ENCODE measurements at places on chromosomes 7 and 10. TPM values are rescaled to one million over a fixed set of nuclear protein-coding genes. Genes with fewer than 3 reads are reported as not detected.
A peak's percentile ranks its signal among the peaks of the same experiment; 100 is the strongest.

The XRCC2 gene
- 15.6 TPM for total RNA-seq

The SYNPO2L gene
- not detected for total RNA-seq

The ADGRA1 gene
- not detected for total RNA-seq

The FAM25A gene
- not detected for total RNA-seq

The PIK3CG gene
- total RNA-seq: 53.1 TPM

The ABCB4 gene
- not detected for total RNA-seq

The NUTM2E gene
- total RNA-seq: 0.13 TPM

The BHLHA15 gene
- not detected for total RNA-seq

The OR2A5 gene
- total RNA-seq: not detected

The BMS1 gene
- total RNA-seq: 18.1 TPM

The IL15RA gene
- total RNA-seq: 18.1 TPM

- DNase-seq: peak; percentile 48
Measured at GRCh38 chr7:151851145-151851751, 25.7 kb downstream of the PRKAG2 start.

DNA sequence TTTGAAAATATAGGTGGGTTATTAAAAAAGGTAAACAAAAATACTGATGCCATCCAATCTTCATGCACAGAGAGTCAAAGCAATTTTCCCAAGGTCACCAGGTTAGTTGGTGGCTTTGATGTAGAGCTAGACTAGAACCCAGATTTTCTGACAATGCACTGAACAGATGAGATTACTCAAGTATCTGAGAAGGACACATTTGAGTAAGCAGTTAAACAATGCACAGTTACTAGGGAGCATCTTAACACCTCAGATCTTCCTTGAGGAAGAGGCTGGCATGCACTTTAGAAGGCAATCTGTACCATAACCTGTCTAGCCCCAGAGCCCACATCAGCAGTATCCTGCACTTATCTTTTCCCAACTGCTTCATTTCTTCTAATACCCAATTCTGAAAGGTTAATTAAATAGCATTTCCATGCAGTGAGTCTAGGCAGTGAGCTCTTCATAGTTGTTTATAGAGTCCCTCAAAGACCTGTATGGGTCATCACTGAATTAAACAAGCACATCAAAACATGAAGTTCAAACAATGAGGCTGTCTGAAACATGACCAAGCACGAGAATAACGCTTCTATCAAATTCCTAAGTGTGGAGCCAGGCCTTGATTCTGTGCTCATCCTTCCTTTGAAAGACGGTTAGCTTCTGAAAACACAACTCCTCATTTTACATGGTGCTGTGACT is 38.2 kb upstream of the ANK3 start:
- DNase-seq: no peak

DNA sequence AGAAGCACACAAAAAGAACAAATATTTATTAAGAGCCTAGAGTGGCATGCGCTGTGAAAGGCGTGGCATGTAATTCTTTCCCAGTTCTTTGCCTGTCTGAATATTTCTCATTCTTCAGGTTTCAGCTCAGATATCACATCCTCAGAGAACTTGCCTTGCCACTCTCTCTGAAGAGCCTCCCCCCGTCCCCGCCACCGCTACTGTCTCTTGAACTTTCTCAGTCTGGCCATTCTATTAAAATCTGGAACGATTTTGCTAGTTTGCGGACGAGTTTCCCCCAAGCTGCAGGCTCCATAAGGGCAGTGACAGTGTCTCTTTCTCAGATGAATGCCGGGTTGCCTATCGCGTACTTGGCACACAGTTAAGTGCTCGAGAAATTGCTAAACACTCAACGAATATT is 787 bp upstream of the PLEKHA1 start:
- no peak for DNase-seq

- no peak for DNase-seq
Measured at GRCh38 chr7:105821527-105821926, 54.9 kb downstream of the ATXN7L1 start.

- no peak for DNase-seq
Measured at GRCh38 chr7:140156460-140157080, 20.2 kb downstream of the KDM7A start.

DNA sequence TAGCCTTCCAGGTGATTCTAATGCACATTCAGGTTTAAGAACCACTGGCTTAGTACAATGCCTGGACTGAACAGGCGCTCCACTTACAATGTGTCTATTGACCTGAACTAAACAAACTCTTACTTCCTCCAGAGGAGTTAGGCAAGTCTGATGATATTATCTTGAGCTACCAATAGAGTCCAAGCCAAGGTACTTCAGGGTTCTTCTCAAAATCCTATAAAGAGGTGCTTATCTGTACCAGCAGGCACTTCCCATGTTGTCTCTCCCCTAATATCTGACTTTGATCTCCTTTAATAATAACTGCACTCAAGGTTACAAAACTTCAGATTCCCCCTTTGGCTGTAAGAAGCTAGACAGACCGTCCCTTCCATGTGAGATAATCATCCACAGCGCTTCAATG is 157.0 kb upstream of the SVIL start:
- DNase-seq: no peak

DNA sequence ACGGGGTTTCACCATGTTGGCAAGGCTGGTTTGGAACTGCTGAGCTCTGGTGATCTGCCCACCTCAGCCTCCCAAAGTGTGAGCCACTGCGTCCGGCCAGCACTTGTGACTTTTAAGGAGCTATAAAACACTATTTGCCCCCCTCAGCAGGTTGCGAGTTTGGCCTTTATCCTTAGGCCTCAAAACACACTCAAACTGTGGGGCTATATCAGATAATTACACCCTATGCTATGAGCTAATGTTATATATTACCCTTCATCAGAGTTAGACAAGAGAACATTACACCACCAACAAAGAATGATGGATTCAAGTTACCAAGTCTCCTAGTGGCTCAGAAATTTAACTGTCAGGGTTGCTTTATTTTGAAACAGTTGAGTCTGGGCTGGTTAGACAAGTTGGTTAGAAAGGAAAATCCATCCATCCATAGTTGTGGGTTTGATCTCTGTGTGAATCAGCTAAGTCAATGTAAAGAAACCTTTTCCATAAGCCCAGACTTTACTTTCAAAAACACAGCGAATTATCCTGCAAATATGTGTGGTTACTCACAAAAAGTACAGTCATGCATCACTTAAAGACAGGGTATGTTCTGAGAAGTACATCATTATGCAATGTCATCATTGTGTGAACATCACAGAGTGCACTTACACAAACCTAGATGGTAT is 115.8 kb downstream of the SEMA3D start:
- no peak for DNase-seq

DNA sequence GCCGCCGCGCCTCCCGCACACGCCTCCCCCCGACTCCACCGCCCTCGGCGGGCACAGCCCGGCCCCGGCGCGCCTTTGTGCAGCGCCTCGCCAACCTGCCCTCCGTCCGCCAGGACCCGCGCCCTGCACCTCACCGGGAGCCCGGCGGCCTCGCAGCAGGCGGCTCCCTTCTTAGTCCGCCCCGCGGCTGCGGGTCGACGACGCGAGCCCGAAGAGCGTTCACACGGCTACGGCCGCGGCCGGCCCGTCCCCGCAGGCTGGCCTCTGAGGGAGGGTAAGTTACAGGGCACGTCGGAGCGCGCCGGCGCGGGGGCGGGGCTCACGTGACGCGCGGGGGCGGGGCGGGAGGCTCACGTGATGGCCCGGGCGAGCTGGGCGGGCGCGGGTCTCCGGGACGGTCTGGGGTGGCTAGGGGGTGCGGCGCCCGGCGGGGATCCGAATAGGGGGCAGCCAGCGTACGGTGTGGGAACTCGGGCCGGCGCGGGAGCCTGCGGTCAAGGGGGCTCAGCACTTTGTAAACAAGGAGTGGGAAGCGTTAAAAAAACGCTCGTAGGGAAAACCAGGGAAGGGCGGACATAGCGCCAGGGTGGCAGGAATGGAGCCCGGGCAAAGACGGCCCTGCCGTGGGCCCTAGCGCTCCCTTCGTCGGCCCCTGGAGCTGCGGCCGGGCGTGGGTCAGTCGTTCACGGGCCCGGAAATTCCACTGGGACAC is at the start of gene ARHGAP12:
Gene ARHGAP12 (minus strand): TSS at position 283 of the 712 bp plus-strand sequence. CDS start 19,976 bp downstream, outside the sequence.
- peak; percentile 81 for DNase-seq

GRCh38 chr10:90927293-90927692 is 6.4 kb upstream of the ANKRD1 start:
- no peak for DNase-seq

GRCh38 chr7:91496251-91496820 is 232.1 kb downstream of the FZD1 start:
- no peak for DNase-seq

DNA sequence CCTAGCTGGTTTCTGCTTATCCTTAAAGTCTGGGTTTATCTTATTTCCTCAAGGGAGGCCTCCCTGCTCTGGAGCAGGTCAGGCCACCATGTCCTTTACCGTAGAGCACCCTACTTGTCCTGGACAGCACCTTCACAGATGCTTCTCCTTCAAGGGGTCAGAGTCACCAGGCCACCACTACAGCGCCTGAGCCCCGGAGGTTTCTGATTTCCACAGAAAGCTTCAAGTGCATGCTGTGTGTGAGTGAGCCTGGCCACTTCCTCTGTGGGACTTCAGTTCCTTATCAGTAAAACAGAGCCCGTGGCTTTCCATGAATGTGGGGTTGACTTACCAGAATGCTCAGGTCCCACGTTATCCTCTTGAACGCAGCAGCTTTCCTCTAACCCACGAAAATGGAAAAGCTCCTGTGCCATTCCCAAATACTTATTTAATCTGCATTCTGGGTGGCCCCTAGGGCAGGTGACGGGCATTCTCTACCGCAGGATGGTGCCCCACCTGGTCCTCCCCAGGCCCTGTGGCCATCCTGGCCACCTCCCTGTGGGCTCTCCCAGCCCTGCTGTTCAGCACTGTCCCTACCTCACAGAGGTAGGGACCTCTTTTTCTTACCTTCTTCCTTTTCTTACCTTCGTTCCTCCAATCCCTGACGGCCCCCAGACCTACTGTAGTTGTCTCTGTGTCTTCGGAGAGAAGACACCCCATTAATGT is 1.4 kb upstream of the DOCK1 start:
- DNase-seq: no peak

DNA sequence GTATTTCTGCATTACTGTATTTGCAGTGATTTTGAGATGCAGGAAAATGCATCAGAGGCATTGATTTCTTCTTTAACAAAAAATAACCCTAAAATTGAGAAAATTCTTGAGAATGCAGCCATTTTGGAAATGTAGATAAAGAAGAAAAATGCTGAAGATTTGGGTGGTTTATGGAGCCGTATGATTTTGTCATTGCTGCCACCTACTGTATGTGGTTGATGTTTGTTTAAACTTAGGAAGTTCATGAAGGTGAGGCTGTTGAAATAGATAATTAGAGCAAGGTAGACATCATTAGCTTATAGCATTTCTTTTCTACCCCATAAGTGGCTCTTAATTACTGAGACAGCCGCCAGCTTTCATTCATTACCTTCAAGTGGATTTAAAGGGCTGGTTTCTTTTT is 92.1 kb upstream of the SAMD8 start:
- DNase-seq: peak; percentile 47

DNA sequence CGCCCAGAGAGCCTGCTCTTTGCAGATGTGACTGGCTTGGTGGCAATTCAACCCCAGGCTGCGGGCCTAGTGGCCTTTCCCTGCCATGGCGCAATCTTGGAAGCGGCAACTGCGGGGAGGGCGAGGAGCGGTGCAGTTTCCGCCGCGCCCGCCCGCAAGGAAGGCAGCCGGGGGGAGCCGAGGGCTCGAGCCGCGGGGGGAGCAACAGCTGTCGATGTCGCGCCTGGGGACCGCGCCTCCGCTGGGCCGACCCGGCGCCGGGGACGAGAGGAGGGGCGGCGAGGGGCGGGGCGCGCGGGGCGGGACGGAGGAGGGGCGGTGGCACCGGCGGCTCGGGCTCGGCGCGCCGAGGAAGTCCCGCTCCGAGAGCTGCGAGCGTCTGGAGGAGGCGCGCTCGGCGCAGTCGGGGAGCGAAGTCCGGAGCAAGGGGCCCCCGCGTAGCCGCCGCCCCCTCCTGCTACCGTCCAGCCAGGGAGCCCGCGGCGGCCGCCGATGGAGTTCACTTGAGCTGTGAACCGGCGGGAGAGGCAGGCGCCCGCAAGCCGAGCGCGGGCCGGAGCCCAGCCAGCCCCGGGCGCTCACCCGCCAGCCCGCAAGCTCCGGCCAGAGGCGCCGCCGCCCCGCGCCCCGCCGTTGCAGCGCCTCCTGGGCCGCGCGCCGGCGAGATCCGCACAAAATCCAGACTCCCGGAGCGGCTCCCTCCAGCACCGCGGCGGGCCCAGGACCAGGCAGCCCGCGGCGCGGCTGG is 438.1 kb upstream of the GALNT17 start:
- peak; percentile 62 for DNase-seq

DNA sequence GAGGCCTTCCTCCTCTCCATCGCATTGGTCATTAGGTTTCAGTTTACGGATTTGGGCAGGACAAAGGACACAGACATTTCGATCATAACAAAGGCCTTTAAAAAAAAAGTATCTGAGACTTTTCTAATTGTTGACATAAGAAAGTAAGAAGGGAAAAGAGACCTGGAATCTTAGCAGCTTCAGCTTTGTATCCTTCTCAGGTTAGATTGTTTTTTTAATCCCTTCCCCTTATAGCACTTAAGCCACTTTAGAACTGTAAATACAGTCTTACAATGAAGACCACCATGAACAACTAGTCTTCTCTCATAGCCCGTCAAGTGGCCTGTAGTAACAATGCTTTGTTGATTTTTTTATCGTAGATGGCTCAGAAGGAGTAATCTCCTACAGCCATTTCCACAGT is 45.2 kb downstream of the LMTK2 start:
- no peak for DNase-seq

DNA sequence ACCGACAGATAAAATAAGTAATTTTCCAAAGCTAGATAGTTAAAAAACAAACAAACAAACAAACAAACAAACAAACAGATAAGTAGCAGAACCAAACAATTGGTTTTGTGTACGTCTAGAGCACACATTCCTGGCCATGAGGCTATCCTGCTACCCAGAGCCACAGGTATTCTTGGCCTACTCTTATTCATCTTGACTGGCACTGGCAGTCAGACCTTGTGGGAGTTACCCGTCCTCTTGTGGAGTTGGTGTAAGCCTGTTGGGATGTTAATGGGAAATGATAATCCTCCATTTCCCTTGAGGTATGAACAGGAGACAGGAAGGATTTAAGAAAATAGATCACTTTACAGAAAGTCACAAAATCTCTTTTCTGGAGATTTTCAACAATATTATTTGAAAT is 142.4 kb upstream of the MEOX2 start:
- DNase-seq: no peak

GRCh38 chr10:106997721-106998120 is 166.8 kb downstream of the SORCS1 start:
- no peak for DNase-seq

DNA sequence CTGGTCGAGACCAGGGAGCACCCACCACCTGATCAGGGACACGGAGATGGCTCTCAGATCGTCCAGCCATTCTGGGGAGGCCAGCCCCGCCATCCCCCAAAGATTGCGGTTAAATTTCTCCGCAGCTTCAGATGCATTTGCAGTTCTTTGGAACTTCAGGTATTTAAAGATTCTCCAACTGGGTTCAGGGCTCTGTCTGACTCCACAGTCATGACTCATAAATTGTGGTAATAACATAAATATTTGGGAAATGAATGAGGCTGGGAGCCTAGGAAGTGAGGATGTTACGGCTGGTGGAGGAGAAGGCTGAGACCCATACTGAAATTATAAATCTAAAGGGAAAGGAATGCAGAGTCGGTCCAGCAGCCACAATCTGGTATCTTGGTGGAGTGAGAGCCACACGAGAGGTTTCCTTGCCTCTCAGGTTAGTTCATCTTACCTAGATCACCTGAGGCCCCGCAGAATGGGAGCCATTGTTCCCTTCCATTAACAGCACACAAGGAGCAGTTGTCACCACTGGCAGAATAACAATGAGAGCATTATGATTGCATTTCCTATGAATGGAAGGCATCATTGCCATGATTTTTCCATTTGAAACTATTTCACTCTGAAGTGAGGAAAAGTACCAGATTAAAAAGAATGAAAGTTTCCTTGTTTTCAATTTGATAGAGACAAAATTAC is 26.7 kb upstream of the DNAJB6 start:
- DNase-seq: no peak
